ENCODE measurements at places on chromosomes 3 and 15.
A peak's percentile ranks its signal among the peaks of the same experiment; 100 is the strongest.

GRCh38 chr3:11019116-11019819 lies 26.7 kb downstream of the SLC6A1 start:
- DNase-seq, result no peak

GRCh38 chr3:30641416-30642251 lies 35.2 kb downstream of the TGFBR2 start:
- DNase-seq, result no peak

GRCh38 chr15:45456212-45457106 lies 66.1 kb downstream of the SLC30A4 start:
- DNase-seq, result no peak

DNA sequence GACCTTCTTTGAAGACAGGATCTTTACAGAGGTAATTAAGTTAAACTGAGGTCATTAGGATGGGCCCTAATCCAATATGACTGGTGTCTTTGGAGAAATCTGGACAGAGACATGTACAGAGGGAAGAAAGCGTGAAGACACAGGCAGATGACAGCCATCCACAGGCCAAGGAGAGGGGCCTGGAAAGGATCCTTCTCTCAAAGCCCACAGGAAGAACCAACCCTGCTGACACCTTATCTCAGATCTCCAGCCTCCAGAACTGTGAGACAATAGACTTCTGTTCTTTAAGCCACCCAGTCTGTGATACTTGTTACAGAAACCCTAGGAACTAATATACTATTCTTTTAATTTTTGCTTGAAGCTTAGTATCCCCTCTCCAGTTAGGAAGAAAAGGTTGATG lies 74.2 kb downstream of the WDR76 start:
- no peak for DNase-seq

GRCh38 chr3:125418306-125418705 lies 43.2 kb upstream of the ZNF148 start:
- DNase-seq, result no peak

GRCh38 chr15:73617913-73618312 lies 15.3 kb downstream of the NPTN start:
- no peak for DNase-seq

GRCh38 chr15:47496343-47497185 lies 220.7 kb upstream of the SEMA6D start:
- DNase-seq, result no peak

- no peak for DNase-seq
Measured at GRCh38 chr3:33543601-33544000, 103.4 kb upstream of the UBP1 start.

GRCh38 chr3:116033516-116033915 lies 410.2 kb downstream of the GAP43 start:
- DNase-seq, result no peak

GRCh38 chr15:60989696-60990095 lies 239.4 kb downstream of the RORA start:
- no peak for DNase-seq

DNA sequence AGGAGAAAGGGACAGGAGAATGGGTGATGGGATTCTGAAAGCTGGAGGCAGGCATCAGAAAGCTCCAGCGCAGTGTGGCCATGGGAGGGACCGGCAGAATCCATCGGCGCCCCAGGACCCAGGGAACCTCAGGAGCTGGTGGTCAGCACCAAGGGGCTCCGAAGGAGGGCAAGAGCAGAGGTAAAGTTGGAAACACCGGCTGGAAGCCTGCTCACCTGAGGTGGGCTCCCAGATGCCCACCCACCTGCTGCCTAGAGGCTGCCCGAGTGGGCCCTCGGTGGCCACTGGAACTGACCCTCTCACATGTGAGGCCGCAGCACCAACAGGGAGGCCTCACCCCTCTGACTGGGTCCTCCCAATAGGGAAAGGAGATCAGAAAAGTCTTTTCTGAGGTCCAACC lies 10.3 kb upstream of the ZXDC start:
- no peak for DNase-seq

DNA sequence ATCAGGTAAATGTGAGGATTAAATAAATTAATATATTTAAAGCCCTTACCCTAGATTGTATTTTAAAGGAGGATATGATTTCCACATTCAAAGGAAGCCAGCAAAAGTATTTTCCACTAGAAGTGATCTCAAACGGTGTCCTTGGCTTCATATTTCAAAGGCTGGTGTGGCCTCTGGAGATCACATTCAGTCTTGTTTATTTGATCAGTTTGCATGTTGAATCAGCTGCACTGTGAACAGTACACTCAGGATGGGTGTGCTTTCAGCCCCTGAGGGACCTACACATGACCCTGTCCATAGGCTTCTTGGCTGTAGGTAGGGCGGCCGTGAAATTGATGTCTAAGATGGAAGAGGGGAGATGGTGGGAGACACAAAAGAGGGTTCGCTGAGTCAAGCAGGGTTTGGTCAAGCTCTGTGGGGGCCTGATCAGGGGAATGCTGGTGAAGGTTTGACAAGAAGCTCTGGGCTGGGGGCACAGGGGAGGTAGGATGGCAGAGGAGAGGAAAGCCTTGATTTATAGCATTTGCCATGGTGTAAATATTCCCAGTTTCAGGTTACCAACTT lies 21.9 kb downstream of the CYP8B1 start:
- DNase-seq, result no peak

DNA sequence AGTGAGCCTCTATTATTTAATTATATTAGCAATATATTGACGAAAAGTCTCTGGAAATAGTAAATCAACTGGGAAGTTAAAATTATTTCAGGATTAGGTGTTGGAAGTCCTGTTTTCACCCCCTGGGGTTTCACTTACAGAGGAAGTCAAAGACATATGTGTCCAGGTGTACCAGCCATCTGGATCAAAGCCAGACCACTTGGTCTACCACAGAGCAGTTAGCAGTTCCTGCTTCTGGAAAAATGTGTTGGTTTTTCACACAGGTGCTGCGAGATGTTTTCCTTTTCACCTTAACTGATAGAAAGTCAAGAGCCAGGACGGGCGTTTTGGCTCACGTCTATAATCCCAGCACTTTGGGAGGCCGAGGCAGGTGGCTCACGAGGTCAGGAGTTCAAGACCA lies 13.1 kb downstream of the MME start:
- no peak for DNase-seq

GRCh38 chr15:70101459-70102113 lies 3.9 kb upstream of the TLE3 start:
- peak; percentile 61 for DNase-seq

- peak; percentile 56 for DNase-seq
Measured at GRCh38 chr15:70701891-70702568, 61.3 kb downstream of the UACA start.

GRCh38 chr3:35857004-35857403 lies 217.7 kb downstream of the ARPP21 start:
- DNase-seq, result no peak

DNA sequence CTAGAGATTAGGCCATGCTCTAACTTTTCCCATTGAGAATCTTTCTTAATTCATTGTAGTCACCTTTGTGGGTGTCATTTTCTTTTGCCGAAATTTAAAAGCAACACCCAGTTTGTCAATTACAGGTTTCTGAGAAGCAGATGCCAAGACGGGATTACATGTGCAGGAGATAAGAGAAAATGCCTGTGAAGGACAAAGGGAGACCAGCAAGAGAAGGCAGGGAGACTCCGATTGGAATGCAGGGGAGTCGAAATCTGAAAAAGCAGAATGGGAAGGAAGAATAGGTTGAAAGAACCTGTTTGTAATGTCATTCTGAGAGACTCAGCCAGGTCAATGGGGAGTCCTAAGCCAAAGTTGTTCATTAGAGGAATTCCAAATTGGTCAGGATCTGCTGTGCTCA lies 3.6 kb upstream of the DPH6 start:
- DNase-seq, result no peak

GRCh38 chr3:74523811-74524210 lies 90.6 kb downstream of the CNTN3 start:
- DNase-seq, result no peak

DNA sequence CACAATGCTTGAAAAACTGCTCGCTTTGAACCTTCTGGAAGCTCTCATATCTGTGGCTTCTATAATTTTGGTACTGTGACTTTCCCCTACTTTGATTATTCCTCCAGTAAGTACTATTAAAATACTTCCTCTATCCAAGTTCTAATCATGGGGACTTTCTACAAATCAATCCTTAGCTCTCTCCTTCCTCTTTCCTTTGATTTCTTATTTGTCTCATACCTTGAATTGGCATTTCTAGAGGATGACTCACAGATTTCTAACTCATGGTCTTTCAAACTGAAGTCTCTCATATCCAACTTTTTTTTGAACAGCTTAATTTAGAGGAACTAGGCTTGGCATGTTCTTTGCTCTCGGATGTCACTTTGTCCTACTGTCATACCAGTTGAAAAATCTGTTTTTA lies 241.8 kb downstream of the TBC1D5 start:
- no peak for DNase-seq

DNA sequence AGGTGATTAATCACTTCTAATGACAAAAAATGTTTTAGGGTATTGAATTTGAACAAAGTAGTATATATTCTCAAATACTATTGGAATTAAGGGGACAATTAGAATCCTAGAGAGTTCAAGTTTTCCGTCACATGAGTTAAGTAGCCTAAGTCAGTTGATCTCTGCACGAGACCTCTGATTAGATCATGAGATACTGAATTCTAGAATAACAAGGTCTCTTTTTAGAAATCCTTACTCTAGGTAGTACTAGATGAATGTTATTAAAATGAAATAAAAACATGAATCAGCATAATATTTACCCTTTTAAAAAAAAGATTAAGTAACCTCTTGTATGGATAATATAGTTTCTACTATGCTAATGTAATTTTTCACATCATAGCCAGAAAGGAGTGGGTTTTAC lies 43.4 kb downstream of the MYO5A start:
- DNase-seq, result no peak

GRCh38 chr15:52481915-52482314 lies 46.8 kb downstream of the MYO5A start:
- no peak for DNase-seq

GRCh38 chr15:28930476-28931291 lies 44.9 kb downstream of the APBA2 start:
- DNase-seq, result no peak

- no peak for DNase-seq
Measured at GRCh38 chr15:66226736-66227135, 26.8 kb downstream of the MEGF11 start.

- no peak for DNase-seq
Measured at GRCh38 chr3:61532739-61533500, 28.5 kb upstream of the PTPRG start.

Measured in gastrocnemius medialis (tissue), 4 donors.